ENCODE measurements at places on chromosomes 2 and 18.

DNA sequence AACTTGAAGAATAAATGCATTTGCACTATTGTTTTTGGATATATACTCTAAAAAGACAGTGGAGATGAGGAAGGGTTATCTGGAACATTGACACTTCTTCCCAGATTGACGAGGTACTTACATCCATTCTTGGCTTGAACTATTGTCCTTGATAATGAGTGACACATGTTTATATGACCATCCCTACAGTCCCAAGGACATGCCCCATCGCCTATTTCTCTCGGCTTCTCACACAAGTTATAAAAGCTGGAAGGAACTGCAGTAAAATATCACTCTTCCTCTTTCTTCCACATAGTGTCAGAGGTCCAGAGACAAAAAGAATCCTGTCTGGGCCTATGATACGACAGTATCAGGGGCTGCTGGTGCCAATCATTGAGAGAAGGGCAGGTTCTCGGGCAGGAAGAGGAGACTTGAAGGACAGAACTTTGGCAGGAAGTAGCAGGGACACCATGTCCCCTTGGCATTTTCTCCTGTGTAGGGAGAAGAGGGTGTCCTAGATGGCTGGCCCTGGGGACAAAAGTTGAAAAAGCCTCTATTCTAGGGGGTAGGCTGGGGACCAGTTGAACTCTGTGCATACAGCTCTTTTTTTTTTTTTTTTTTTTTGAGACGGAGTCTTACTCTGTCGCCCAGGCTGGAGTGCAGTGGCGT lies 5.8 kb upstream of the CABLES1 start:
- no peak for DNase-seq

DNA sequence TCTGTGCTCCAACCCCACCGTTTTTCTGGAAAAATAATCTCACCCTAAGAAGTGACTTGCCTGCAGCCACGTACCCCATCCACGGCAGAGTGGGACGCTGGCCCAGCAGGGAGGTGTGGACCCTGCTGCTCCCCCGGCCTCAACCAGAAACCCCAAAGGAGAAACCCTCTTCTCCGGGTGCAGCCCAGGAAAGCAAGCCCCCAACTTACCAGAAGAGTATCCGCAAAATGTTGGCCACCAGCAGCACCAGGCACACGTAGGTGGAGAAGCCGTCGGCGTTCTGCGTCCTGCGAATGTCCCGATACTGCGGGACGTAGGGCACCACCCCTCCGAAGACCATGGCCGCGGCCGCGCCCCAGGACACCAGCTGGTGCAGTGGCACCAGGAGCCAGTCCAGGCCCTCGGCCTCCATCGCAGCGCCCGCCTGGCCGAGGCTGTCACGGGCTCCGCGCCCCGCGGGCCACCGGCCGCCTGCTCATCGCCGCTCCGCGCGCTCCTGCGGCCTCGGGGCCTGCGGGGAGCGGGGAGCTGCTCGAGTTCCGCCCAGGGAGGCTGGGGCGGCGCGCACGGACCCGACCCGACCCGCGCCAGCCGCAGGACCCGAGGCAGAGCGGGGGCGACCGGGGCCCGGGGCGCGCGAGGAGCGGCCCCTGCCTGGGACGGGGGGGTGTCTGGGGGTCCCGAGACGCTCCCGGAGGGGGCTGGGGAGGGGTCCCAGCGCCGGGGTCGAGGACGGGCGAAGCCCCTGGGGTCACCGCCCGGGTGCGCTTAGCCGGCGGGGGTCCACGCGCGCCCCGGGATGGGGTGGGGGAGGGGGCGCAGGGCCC lies 725 bp downstream of the SLC66A2 start:
- no peak for DNase-seq

DNA sequence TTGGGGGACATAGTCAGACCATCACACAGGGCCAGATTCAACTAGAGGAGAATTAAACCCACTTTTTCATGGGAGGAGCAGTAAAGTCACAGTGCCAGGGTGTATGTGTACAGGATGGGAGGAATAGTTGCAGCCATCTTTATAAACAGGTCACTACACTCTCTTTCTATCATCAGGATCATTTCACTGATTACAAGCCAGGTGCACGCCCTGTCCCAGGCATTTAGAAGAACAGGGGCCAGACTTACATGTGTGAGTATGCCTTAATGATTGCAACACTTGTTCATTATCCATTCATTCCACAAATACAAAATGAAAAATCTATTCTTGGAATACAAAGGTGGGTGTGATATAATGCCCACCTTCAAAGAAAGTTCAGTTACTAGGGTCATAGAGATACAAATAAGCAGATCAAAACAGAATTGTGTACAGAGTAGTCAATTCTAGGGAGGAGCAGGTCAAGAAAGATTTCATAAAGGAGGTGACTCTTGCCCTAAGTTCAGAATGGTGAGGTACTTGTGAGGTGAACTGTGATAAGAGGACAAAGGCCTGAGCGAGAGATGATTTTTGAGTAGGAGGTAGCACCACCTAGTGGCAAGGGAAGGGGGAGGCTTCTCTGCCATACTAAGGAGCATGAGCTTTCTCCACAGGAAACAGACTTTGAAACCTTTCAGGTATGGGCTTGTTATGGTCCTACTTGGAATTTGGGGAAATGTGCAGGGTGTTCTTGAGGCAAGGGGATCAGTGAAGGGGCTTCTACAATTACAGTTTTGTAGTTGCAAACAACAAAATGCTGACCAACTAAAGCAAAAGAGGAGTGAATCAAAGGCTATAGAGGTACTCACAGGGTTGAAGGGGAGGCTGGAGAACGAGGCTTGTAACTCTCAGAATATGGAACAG lies 156.3 kb downstream of the SUCLG1 start:
- DNase-seq, result peak; percentile 16

- no peak for DNase-seq
Observed at GRCh38 chr18:36867056-36867455, 38.1 kb downstream of the KIAA1328 start.

- DNase-seq, result no peak
Observed at GRCh38 chr2:71898851-71899681, 248.6 kb downstream of the CYP26B1 start.

- no peak for DNase-seq
Observed at GRCh38 chr2:51511002-51511401, 479.1 kb upstream of the NRXN1 start.

GRCh38 chr18:77346208-77346810 lies 96.7 kb downstream of the GALR1 start:
- no peak for DNase-seq

DNA sequence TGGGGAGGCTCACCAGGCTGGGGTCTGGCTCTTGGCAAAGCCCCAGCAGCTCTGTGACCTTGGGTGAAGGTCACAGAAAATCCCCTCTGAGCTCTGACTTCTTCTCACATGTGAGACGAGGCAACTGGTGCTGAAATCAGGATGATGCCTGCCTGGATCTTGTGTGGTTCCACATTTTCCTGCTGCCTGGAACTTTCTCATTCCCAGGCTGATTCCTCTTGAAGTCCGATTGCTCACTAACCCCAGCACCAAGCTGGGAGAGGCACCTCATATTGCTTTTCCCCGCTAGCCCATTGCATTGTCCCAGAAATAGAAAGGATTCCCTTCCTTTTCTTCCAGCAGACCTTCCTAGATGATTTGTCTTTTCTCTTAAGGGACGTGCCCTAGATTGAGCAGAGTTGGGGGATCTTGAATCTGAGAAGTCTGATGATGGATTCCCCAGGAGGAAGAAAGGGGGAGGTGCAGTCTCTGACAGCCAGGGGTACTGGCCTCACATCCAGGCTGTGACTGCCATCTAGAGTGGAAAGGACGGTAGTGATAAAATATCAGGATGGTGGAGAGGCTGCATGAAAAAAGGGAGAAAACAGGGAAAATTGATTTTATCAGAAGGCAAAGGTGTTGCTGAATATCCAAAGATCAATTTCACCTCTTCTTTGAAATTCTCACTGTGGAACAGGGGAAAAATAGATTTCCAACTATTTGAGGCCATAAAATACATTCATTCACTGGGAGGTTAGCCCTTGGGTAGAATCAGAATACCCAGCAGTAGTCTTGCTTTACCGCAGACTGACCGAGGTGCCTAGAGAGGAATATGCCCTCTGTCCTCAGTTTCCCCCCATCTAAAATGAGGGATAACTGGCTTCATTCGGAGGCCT lies 96.3 kb downstream of the FAM210A start:
- peak; percentile 51 for DNase-seq

- no peak for DNase-seq
Observed at GRCh38 chr2:160551259-160551658, 57.7 kb upstream of the RBMS1 start.

DNA sequence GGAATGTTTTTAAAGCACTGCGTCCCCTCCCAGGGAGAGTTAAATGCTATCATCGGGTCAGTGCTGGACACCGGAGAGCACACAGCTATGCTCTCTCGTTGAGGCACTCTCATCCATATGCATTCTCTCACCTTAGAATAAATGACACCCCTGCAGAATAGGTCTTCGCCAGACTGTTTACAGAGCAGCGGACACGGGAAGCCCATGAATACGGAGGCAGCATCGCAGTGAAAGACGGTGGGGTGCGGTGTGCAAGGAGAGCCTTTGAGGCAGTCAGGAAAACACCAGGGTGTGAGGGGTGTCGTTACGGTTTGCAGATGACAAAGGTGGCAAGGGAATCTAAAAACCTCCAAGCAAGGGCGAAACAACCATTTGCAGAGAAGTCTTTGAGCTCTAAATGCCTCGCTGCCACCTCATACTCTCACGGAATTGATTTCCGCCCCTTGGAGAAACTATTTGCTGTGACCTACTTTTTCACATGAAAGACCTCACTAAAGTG lies 169.2 kb upstream of the FHL2 start:
- no peak for DNase-seq

GRCh38 chr2:84327645-84328249 lies 131.3 kb downstream of the SUCLG1 start:
- no peak for DNase-seq

DNA sequence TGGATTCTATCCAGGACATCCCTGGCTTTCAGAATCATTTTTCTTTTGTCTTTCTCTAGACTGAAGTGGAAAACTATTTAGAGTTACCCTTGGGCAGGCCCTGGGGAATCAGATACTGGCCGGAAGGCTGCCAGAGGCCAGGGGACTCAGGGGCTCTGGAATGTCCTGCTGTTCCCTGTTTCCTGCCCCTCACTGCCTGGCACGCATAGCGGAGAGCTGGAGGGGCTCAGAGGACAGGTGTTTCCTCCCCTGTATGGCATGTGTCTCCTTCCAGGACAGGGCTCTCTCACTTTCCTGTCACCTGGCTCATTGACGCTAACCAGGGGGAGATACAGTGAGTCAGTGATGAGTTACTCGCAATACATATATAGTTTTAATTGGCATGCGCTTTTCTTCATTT lies 38.8 kb downstream of the DYSF start:
- DNase-seq, result no peak

DNA sequence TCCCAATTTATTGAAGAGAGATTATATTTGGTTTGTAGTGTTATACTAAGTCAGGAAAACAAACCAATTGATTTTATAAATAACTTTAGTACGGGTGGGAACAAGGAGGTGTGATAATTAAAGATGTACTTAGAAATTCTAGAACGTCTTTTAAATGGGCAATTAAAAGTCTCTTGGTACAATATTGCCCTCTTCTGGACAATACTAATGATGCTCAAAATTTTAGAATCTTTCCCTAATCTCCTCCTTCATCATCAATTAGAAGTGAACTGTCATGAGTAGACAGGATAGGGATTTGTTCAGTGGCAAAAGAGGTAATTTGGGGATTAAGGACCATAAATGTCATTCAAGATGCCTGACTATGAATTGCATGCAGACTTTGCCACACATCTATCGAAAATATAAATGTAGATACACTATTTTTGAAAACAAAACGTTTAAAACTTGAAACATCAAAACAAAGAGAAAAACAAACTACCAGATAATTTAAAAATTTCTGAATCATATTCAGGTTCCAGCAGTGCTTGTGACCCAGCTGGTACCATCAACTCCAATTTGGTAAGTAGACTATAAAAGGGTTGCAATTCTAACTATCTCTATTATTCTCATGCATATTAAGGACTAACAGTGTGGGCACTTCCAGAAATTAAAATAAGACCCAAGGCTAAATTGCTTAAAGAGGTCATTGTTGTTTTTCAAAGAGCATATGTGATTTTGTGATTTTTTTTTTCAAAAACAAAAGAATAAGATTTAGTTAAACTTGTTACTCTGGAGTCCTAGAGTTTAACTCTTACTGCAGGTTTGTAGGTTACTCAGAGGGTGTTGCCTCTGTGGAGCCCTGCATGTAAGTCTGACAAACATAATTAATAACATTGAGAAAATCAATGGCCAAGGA lies 123.5 kb downstream of the LAMA3 start:
- DNase-seq, result no peak

- DNase-seq, result no peak
Observed at GRCh38 chr2:138180692-138181386, 216.6 kb downstream of the HNMT start.

GRCh38 chr2:29114946-29115609 lies at the start of gene CLIP4:
CLIP4 (plus strand) TSS chr2:29115415; CDS start chr2:29121389, 5,974 bp downstream.
- peak; percentile 87 for DNase-seq

DNA sequence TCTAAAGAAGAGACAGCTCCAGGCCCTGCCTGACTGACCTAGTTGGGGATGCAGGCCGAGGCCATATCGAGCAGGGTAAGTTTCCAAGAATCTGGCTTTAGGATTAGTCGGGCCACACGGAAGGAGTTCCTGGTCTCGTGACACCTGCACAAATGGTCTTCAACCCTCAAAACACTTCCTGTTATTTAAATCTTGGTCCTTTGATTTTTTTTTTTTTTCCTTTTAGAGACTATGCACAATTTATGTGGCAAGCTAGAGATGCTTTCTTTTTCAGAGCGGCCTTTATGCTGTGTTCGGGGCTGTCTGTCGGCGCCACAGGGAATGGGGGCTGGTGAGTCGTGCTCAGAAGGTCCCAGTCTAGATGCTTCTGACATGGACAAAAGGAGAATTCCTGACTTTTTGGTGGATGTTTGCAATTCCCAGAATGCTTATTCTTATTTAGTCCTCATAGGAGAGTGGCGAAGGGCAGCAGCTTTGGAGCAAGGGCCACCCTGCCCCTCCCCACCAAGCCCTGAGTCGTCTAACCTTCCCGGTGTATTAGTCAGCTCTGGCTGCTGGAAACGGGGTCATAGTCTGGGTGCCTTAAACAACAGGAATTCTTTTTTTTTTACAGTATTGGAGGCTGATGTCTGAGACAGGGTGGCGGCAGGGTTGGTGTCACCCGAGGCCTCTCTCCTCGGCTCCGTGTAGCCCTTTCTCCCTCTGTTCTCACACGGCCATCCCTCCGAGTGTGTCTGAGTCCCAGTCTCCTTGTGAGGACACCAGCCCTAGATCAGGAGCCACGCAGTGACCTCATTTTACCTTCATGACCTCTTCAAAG lies 27.4 kb downstream of the HPCAL1 start:
- DNase-seq, result peak; percentile 39

GRCh38 chr2:228417956-228418355 lies 236.5 kb upstream of the SPHKAP start:
- no peak for DNase-seq
